ENCODE measurements at places on chromosomes 2 and 18.
A peak's percentile ranks its signal among the peaks of the same experiment; 100 is the strongest.

DNA sequence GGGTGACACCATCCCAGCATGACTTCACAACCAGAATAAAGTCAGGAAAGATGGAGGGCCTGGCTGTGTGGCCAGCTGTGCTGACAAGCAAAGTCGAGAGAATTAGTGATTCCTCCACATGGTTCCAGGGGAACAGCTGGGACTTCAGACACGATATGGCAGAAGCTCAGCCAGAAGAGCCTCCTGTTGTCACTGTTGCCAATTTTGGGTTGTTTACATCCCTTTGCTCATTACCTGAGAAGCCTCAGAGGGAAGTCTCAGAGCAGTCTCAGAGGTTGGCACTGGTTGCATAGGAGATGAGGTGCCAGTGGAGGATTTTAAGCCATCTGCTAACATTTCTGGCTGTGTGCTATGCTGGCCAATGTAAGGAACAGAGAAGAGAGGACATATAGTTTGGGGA, 16.0 kb downstream of the LINC00305 start:
- no peak for DNase-seq

DNA sequence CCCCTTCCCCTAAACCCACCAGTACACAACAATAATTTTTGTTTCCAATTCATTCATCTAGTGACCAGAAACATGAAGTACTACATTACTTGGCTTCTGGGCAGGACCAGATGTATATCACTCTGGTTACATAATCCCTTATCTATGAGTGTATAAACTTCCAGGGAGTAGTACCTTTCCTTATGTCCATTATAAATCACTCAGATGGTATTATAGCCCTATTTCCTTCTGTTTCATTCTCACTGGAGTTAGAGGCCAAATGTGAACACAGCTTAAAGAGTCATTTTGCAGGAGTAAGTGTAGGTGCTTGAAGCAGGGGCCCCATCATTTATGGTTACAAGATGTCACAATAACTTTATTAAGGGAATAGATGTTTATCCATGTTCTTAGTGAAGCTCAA, 894.4 kb upstream of the NXPH2 start:
- DNase-seq, result no peak

DNA sequence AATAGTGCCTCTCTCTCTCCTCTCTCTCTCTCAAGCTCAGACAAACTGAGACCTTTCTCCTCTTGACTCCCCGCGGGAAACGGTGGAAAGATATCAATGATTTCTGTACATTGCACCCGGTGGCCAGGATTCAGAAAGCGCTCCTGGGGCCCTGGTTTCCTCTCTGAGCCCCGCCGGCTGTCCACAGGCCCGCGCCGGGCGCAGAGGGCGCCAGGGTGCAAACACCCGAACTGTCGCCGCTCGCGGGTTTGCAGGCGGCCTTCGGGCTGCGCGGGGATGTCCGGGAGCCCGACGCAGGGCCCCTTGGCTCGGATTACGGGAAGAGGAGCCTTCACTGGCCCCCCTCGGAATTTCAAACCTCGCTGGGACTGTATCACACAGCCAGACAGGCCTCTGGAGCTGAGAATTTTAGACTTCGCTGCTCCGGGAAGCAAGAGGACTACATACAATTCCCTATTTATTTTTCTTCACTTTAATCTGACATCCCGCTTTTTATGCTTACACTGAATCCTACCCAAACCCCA, 5.2 kb upstream of the EN1 start:
- DNase-seq, result peak; percentile 69

DNA sequence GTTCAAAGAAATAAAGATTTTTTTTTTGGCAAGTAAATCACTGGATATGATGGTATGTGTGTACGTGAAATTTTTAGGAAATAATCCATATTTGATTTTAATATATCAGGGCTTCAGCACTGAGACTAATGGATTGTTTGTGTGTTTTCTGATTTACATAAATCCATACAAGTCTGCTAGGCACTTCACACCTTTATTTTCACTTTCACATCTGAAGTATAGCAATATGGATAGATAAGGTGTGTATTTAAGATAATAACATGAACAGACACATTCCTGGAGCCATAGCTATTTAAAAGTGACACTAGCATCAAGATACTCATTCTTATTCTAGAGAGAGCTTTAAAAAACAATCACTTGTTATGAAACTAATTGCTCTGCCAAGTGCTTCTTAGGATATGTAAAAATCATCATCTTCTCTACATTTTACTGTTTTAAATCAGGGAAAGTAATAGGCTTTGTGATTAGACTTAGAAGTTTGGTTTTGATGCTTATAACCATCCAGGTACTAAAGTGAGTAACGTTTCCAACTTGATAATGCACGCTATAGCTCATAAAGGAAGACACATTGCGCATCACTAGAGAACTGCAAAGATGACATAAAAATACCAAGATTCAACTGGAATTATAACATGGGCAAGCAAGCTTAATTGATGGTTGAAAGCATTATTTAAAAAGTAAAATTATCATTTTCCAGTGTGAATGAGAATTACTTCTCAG, 208.9 kb downstream of the ZEB2 start:
- DNase-seq, result no peak

DNA sequence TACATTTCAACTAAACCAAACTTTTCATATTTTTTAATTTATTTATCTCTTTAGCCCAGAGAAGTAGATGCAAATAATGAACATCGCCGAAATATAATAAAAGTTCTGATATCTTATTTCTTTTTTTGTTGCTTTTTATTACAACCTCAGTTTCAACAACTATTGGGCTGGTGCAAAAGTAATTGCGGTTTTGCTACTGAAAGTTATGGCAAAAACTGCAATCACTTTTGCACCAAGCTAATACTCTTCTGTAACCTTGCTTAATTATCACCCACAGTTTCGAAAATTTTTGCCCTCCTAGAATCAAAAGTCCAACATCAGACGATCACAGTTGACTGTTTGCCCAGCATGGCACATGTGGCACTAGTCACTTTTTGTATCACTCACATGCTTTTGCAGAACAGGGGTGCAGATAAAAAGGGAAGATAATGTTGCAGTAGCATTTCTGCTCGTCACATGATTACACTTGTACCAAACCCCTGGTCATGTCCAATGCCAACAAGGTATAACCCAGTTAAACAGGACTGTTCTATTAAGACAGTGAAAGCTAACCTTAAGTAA, 242.4 kb upstream of the GALNT5 start:
- DNase-seq, result no peak

DNA sequence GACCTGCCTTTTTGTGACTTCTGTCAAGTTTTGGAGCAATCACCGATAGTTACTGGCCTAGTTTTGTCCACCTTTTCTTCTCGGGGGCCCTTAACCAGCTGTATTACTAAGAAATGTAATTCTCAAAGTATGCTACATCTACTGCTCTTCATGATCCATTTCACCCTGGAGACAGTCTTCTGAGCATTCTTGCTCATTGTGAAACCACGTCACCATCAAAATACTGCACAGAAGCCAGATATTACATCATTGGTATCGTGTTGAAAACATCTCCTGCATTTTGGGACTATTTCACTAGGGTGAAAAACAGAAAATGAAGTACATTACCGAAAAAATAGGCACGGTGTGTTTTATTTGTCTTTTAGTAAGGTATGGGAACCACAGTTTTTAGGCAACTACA, 11.7 kb downstream of the LYPD6B start:
- DNase-seq, result no peak

- no peak for DNase-seq
Measured at GRCh38 chr2:174054926-174055325, 89.8 kb upstream of the SP3 start.

GRCh38 chr2:222532315-222532714, 108.0 kb downstream of the SGPP2 start:
- no peak for DNase-seq

DNA sequence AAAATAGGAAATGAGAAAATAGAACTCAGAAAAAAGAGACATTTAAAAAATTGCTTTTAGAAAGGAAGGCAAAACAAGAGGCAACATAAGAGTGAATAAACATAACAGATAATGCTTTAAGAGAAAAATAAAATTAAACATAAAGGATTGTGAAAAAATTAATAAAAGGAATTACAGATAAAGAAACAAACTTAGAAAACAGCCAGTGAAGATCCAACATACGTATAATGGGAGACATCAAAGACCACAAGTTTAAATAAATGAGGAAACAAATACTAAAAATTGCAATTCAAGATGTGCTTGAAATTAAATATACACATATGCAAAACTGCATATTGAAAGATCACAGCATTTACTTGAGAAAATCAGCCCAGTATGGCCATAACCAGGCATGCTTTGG, 448.9 kb downstream of the NBAS start:
- peak; percentile 65 for DNase-seq

GRCh38 chr18:7000484-7001096, 117.0 kb downstream of the LAMA1 start:
- DNase-seq, result peak; percentile 35

DNA sequence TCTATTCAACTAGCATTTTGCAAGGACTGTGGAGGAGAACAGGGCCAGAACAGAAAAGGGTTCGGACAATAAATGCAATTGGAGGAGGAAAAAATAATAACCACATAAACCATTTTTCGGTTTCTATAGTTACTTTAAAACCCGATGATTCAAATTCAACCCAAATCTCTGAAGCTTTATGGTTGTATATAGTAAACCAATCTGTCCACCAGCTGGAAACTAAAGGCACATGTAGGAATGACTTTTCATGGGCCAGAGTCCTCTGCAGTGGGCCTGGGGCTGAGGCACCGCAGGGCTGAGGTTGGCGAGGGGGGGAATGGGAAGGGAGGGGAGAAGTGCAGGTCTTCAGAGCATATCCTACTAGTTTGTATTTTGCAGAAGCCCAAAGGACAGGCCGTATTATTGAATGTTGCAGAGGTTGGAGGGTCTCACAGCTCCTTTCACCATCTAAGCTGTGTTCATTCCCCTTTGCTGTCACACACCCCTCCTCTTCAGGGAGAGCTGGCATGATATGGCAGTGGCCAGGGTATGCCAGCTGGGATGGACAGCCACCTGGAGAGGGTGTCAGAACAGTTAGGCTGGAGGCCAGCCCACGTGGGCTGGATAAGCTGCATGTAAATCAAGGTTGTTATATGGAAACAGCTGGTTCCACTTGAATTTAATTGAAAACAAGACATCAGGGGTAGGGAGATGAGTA, 267.1 kb downstream of the PRKCE start:
- DNase-seq, result no peak

DNA sequence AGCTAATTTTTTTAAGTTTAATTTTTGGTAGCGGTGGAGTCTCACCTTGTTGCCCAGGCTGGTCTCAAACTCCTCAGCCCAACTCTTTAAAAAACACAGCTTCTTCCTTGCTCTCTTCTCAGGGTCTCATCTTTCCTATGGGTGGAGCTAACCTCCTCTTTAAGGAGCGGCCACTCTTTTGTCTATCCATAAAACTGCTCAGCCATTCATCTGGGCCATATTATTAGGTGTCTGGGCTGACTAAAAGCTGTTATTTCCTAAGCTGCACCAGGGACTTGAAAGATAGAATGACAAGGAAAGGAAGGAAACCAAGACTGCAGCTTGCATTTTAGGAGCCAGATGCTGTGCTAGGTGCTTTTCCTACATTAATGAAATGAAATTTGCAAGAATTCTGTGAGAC, 35.8 kb upstream of the THOC1 start:
- no peak for DNase-seq

DNA sequence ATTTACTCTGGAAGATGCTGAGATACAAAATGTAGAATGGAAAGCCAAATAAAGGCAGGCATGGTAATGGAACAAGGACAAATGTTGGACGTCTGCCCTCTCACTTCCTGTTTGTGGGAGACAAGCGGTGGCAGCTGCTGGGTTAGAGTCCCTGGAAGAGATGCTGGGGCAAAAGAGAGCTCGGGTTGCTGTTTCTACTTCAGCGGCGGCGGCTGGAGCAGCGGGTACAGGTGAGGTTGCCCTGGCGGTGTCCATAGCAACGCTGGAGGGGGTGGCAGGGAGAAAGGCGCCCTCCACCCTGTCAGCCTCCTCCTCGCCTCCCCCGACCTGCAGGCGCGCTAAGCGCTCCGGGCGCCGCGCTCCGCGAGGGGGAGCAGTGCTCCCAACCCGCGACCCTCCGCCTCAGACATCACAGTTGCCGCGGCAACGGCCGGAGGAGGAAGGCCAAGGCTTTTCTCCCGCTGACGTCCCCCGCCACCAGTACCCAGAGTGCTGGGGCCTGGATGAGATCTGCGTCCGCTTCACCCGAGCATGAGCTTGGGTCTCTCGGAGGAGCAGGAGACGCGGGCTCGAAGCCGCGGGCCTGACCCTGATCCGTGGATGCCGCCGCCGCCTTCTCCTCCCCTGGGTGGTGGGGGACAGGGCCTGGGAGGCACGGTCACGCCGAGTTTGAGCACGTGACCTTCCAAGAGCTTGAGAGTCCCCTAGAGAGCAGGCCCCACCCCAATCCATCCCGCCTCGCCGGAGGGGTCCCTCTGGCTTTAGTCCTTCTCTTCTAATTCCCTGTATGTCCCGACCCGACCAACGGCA, 65.6 kb downstream of the NOL4 start:
- peak; percentile 96 for DNase-seq

- DNase-seq, result no peak
Measured at GRCh38 chr18:63311118-63312018, 8.2 kb downstream of the BCL2 start.

DNA sequence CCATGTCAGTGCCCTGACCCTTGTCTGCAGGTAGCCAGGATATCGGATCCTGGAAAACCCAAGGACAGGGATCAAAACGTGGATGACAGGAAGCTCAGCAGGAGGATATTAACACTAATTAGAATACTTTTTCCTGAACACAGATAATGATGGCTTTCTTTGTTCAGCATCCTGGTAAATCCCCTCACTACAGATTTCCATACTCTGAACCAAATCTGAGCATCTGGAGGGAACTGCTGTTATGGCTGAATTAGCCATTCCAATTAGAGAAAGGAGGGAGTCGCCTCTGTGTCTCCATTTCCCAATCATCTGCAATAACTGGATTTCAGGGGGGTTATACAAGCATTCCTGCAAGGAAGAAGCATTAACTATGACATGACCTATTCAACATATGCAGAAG, 24.4 kb downstream of the CXCR4 start:
- peak; percentile 59 for DNase-seq

DNA sequence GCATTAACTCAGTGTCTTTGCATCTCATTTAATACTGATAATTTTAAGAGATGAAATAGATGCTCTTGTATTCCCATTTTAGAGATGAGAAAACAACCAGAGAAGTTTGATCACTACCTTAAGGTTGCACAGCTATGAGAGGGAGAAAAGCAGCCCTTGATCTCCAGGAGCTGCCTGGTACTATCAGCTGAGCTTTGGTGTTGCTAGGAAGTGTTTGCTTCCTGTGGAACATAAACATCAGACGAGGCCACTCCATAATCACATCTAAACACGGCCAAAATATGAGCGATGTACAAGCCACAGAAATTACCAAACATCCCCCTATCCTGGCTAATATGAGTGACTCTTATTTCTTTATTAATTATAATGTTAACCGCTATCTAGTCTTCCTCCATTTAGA, 620 bp upstream of the WDFY1 start:
- DNase-seq, result no peak

- peak; percentile 95 for DNase-seq
Measured at GRCh38 chr2:111121828-111122630, 1.3 kb downstream of the BCL2L11 start.

All from eye (tissue), 1 donor.